Smooth muscle cell of the umbilical artery (primary cell): ENCODE measurements at places on chromosomes 7 and 10. TPM values are rescaled to one million over a fixed set of nuclear protein-coding genes. Genes with fewer than 3 reads are reported as not detected.

GPR85 gene
- 2.6 and 4.8 TPM in 2 replicates for total RNA-seq

ASB4 gene
- not detected in 2 replicates for total RNA-seq

CNPY1 gene
- not detected in 2 replicates for total RNA-seq

EBLN1 gene
- not detected in 2 replicates for total RNA-seq

HOXA9 gene
- 8.6 and 13.5 TPM in 2 replicates for total RNA-seq
